ENCODE measurements at places on chromosomes 5 and 9. TPM values are rescaled to one million over a fixed set of nuclear protein-coding genes. Genes with fewer than 3 reads are reported as not detected.

MSH3 gene
- 8.7 TPM for total RNA-seq

GABRP gene
- total RNA-seq: 0.43 TPM

DNA sequence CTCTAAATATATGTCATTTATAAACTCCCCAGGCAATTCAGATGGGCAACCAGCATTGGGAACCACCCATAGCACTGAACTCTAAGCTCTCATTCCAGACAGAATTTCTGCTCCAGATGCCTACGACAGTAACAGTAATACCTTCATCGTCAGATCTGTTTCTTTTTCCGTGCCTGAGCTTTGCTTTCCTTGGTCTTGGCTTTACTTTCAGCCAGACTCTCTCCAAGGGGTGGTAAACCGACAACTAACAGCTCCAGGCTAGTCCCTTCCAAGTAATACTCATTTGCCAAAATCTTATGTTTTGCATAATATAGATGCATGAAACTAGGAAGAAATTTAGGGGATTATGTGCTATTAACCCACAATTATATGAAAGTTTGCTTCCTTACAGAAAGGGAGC is 102.3 kb downstream of the PJA2 start:
- no peak overlapping the region for H3K27ac ChIP-seq
- no peaks in the 10 kb centered on the region for H3K27me3 ChIP-seq
- H3K4me1 ChIP-seq: no peaks in the 10 kb centered on the region
- no peaks in the 10 kb centered on the region for H3K36me3 ChIP-seq
- H3K4me3 ChIP-seq: no peak overlapping the region

- H3K4me1 ChIP-seq: no peaks in the 10 kb centered on the region
- H3K27ac ChIP-seq: no peak overlapping the region
- H3K36me3 ChIP-seq: no peaks in the 10 kb centered on the region
- no peak for DNase-seq
These were observed 210.5 kb downstream of the ELAVL2 start for GRCh38 chr9:23615569-23615968.

- DNase-seq: no peak
- no peaks in the 10 kb centered on the region for H3K27me3 ChIP-seq
- no peak overlapping the region for H3K27ac ChIP-seq
- no peak overlapping the region for H3K4me3 ChIP-seq
These were observed 464.2 kb downstream of the EBF1 start for GRCh38 chr5:158635565-158635964.

NMRK1 gene
- total RNA-seq: 22.0 TPM

OR1Q1 gene
- not detected for total RNA-seq

CDHR2 gene
- total RNA-seq: not detected

DNA sequence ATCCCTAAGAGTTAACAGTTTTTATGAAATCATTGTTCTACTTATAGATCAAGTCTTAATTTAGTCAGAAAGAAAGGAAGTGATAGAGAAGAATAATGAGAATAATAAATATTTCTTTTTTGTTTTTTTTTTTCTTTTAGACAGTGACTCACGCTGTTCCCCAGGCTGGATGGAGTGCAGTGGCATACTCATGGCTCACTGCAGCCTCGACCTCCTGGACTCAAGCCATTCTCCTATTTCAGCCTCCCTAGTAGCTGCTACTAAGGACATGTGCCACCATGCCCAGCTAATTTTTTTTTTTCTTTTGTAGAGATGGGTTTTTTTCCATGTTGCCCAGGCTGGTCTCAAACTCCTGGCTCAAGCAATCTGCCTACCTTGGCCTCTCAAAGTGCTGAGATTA is 11.0 kb downstream of the IFNA21 start:
- no peaks in the 10 kb centered on the region for H3K27me3 ChIP-seq
- DNase-seq: no peak
- H3K36me3 ChIP-seq: no peaks in the 10 kb centered on the region
- no peak overlapping the region for H3K4me3 ChIP-seq
- H3K4me1 ChIP-seq: no peaks in the 10 kb centered on the region

DNA sequence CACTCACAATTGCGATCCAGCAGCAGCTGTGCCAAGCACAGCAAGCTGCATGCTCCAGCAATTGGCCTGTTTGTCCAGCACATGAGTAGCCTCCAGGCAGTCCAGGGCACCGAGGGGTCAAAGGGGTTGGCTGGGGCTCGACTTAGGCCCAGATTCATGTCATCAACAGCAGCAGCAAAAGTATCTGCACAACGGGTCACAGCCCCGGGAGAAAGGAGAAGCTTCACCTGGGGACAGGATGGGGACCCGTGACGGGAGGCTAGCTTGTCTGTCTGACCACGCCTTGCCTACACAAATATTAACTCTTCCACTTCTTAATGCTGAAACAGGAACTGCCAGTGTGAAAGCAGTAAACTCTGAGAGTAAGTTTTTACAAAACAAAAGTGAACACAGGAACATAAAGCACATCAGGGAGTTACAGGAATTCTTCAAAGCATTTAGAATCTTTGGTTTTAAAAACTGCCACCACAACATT is 191.2 kb downstream of the PIK3R1 start:
- no peaks in the 10 kb centered on the region for H3K4me1 ChIP-seq
- H3K27me3 ChIP-seq: no peaks in the 10 kb centered on the region
- no peak overlapping the region for H3K4me3 ChIP-seq
- no peaks in the 10 kb centered on the region for H3K36me3 ChIP-seq
- no peak for DNase-seq

- no peaks in the 10 kb centered on the region for H3K36me3 ChIP-seq
- H3K27me3 ChIP-seq: no peaks in the 10 kb centered on the region
- H3K4me3 ChIP-seq: no peak overlapping the region
- no peak overlapping the region for H3K27ac ChIP-seq
- DNase-seq: no peak
- H3K4me1 ChIP-seq: no peaks in the 10 kb centered on the region
These were observed 43.5 kb downstream of the DMAC1 start for GRCh38 chr9:7756088-7756487.

C9orf57 gene
- total RNA-seq: not detected

- no peaks in the 10 kb centered on the region for H3K36me3 ChIP-seq
- DNase-seq: no peak
- H3K4me3 ChIP-seq: peak overlapping the region; percentile 89
- H3K27ac ChIP-seq: peak overlapping the region; percentile 100
- peaks cover 11% of the 10 kb centered on the region for H3K4me1 ChIP-seq
These were observed 1.6 kb downstream of the SREK1 start for GRCh38 chr5:66145737-66146136.

GRCh38 chr5:109529520-109529919 is 119.7 kb upstream of the PJA2 start:
- DNase-seq: peak; percentile 19
- no peaks in the 10 kb centered on the region for H3K36me3 ChIP-seq
- no peaks in the 10 kb centered on the region for H3K27me3 ChIP-seq
- no peak overlapping the region for H3K4me3 ChIP-seq

DNA sequence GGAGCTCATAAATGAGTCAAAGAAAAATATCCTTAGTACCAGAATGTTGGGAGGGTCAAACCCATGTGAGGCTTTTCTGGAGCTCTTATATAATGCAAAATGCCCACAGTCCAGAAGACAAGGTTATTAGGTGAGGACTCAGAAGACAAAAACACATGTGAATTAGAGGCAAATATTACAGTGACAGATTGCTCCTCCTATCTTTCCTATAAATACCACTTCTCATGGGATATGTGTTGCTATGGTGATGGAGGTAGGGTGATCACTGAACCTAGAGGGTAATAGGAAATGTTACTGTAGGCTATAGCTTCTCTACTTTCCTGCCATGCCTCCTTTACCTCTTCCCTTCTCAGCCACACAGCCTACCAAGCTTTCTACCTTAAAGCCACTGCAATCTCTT is 264.6 kb downstream of the SEC61B start:
- no peaks in the 10 kb centered on the region for H3K4me1 ChIP-seq
- DNase-seq: no peak
- no peak overlapping the region for H3K4me3 ChIP-seq
